ENCODE measurements at places on chromosomes 7 and 10.

DNA sequence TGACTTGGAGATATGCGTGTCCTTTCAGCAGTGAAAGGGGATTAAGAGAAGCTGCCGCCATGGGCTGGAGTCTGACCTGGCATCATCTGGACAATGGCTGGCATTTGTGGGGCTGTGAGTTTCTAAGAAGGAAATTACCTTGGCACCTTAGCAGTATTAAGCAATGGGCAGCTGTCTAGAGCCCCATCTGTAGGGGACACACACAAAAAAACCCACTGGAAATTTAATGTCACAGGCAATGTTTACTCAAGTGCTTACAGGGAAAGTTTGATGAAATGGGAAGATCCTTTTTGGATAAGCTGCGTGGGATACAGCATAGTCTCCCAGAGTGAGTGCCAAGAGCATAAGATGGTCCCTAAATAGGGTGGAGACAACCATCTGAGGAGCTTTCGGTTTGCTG lies 25.0 kb downstream of the ADRA2A start:
- no peak for DNase-seq

GRCh38 chr10:43344051-43344450 lies 27.4 kb upstream of the FXYD4 start:
- DNase-seq: no peak

DNA sequence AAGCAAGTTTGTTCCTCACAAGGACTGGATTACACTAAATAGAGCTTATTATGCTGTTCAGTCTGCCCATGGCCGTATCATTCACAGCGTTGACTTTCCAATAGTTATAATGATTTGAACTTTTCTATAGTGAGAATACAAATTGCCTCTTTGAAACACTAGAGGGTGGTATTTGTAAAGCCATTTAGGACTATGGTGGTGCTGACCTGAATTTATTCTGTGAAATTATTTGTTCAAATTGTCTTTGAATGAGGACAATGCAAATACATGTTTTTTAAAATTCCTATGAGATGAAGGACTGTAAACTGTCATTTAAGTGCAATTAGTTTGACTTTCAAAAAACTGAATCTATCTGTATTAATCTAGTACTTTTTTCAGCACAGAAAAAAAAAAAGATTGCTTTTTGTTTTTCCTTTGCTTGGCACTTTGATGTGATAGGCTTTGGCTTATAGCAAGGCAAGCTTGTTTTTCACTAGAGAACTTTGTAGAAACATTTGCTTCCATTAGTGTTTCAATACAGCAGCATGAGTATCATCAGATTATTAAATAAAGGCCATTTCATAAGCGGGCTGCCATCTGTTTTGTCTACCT lies 122.7 kb upstream of the TMEM229A start:
- no peak for DNase-seq

GRCh38 chr7:138895679-138896078 lies 85.5 kb downstream of the KIAA1549 start:
- DNase-seq: no peak

GRCh38 chr10:31645786-31646185 lies 282.8 kb downstream of the ARHGAP12 start:
- no peak for DNase-seq

- DNase-seq: no peak
These were observed 115.2 kb upstream of the FGFR2 start for GRCh38 chr10:121713486-121713885.

DNA sequence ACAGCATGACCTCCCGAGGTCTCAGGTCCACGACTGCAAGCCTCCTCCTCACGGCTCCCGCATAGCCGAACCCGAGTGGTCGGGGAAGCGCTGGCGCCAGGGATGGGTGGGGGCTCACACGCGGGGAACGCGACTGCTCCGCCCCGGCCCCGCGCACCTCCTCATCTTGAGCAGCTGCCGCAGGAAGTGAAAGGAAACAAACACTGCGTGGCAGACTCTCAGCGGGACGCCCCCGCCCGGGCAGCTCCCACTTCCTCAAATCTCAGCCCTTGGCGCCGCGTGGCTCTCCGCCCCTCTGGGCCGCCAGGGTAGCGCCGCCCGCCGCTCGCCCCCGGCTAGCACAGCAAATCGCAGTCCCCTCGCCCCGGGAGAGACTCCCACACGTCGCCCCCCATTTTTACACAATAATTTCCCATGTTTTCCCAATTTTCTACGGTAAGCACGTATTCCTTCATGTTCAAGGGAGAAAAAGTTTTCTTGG lies at the start of gene TMEM243:
TMEM243 (minus strand) TSS at position 188 of the 481 bp plus-strand sequence. CDS start 229 bp downstream, outside the sequence.
- DNase-seq: peak; percentile 85

DNA sequence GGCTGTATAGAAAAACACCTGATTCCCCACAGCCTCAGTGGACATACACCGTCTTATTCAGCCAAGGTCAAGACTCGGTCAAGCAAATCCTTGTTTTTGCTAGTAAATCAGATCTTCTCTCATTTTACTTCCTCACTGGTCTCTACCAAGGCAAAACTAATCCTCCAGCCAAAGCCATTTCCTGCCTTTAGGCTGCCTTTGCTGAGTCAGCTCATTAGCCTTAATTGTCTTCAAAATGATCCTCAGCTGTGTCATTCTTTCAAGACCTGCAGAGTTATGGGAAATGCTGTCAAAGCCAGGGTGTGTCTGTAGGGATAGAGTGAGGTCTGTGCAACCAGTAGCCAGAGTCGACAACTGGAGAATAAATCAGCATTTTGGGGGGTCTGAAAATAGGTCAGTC lies 107.2 kb upstream of the FAM180A start:
- no peak for DNase-seq

GRCh38 chr10:72002354-72003295 lies 38.4 kb downstream of the CHST3 start:
- DNase-seq: no peak

DNA sequence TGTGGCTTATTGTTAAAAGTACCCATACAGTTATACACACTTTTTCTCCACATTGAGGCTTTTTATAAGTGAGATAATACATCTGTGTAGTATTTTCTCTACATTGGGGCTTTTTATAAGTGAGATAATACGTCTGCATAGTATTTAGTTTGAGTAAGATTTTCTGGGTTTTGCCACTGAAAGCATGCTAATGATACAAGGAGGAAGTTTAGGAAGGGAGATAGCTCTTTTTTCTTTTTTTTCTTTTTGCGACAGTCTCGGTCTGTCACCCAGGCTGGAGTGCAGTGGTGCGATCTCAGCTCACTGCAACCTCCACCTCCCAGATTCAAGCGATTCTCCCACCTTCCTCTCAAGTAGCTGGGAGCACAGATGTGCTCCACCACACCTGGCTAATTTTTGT lies 13.3 kb downstream of the FAM107B start:
- no peak for DNase-seq

DNA sequence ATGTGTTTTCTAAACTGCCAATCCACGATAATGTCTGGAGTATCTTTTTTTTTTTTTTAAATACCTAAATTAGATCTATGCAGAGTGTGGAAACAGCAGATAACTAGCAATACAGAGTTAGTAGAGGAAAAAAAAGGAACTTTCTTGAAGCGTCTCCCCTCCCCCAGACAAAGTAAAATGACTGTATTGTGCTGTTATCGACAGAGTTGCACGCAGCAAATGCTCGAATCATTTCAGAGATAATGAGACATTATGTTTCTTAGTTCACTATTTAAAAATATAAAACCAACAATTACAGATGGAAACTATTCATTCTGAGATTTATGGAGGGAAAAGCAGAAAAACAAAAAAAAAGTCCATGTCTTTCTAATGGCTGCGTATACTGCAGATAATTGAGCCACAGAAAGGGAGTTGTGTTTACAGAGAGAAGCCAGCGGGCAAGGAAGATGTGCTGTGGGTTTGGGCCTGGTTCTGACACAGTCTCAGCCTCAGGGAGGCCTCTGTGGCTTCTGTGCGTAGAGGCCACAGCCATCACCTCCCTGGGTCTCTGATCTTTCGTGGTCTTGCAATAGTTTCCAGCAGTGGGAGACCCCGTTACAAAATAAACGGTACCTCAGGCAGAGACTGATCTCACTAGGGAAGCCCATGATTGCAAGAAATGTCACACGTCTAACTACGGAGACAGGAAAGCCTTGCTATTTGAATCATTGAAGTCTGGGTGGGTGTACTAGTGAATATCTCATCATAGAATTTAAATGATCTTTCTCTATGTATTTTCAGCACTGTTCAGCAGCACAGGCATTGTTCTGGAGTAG lies 19.1 kb upstream of the KLF6 start:
- peak; percentile 59 for DNase-seq

DNA sequence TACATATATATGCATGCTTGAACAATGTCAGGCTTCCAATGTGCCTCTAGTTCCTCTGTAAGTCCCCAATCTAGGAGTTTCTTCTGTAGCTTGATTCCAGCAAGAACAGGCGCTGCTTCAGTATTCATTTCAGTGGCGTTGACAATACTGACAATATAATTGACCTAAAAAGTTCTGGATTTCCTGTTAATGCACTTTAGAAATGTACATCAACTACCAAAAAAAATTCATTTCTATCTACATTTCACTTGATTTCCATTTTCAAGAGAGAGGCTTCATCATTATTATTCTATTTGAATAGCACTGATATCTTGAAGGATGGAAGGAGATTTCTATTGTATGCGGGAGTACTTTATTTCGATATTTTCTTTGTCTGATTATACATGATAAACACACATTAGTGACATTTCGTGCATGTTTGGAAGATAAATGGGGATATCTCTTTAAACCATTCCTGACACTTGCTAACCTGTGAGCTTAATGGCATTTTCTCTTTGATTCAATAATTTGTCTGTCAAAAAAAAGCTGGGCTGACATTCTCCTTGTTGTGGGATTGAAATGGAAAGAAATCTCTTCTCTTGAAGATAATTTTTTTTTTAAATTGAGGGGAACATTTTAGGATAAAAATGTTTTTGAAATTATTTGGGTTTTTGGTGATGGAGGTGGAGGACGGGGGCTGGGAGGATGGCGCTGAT lies 568.2 kb downstream of the LRMDA start:
- no peak for DNase-seq

GRCh38 chr10:48843198-48843597 lies 96.4 kb downstream of the LRRC18 start:
- DNase-seq: no peak

- no peak for DNase-seq
These were observed 2.2 kb downstream of the GPRIN2 start for GRCh38 chr10:46554166-46554781.

DNA sequence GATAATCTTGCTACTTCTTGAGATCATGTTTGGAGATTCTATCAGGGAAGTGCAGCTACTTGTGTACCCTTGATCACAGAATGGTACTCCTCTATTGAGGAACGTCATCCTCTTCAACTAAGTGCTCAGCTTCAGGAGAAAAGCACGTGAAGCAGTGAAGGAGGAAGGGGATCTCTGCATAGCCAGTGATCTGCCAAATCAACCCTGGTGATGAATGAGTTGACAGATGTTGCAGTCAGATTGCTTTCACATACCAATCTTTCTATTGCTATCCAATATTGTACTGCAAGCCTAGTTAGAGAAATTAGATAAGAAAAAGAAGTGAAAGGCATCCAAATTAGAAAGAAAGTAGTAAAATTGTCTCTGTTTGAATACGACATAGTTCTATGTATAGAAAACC lies 309.4 kb downstream of the TWIST1 start:
- no peak for DNase-seq

- no peak for DNase-seq
These were observed 138.2 kb downstream of the ADAM12 start for GRCh38 chr10:126250045-126250444.

- DNase-seq: no peak
These were observed 38.7 kb downstream of the KCNH2 start for GRCh38 chr7:150939466-150939865.

All from effector CD4-positive, alpha-beta T cell (primary cell).